ENCODE measurements at places on chromosomes 13 and 19.

DNA sequence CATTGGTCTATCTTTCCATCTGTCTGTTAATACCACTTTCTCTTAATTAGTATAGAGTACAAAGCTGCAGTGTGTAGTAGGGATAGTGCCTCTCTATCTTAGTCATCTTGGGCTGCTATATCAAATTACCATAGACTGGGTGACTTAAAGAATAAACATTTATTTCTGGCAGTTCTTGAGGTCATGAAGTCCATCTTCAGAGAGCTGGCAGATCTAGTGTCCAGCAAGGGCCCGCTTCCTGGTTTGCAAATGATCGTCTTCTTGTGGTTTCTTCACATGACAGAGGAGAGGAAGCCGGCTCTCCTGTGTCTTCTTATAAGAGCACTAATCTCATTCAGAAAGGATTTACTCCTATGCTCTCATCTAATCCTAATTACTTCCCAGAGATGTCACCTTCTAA, 6.1 kb downstream of the ZNF700 start:
- no peak for DNase-seq

GRCh38 chr19:4108767-4109625, 14.9 kb downstream of the MAP2K2 start:
- peak; percentile 48 for DNase-seq

DNA sequence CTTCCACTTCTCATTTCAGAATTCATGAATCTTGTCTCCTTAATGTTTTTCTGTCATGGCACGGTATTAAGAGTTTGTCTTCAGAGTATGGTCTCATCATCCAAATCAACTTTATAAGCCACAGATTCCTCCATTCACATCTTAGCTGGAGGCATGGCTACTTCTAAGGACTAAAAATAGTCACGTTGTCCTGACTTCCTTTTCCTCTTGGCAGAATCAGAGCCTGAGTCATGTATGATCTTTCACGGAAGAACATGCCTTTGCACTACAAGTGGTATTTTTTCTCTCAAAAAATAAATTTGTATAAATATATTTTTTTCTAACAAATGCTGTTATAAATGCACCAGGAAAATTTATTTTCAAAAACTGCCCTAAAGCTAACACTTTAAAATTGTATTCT, 71.4 kb downstream of the ALOX5AP start:
- DNase-seq = no peak

DNA sequence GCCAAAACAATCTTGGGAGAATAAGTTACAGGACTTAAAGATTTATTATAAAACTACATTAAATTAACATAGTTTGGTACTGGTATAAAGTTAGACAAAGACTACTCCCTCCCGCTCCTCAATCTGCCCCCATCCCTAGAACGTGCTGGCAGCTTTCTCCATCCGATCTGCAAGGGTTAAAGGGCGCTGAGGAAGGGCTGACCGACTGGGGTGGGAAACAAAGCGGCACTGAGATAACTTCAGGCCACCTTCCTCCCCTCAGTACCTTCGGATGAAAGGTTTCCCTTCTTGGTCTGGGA, 790 bp upstream of the SUGT1 start:
- DNase-seq = no peak

DNA sequence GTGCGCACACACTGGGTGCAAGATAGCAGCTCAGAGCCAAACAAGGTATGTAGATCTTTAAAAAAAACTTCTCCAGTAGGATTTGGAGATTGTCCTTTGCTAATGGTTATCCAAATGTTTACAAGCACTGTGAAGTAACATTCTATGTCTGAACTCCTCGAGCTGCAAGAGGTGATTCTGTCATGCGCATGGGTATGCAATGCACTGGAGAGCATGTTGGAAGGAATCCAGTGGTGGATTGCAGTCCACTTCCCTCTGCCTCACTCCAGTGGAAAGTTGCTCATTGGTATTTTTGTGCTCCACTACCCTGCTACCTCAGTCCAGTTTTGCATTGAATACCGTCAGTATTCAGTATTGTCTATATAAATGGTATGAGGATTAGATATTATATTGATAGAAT, 132.1 kb downstream of the ATP8A2 start:
- DNase-seq = no peak

DNA sequence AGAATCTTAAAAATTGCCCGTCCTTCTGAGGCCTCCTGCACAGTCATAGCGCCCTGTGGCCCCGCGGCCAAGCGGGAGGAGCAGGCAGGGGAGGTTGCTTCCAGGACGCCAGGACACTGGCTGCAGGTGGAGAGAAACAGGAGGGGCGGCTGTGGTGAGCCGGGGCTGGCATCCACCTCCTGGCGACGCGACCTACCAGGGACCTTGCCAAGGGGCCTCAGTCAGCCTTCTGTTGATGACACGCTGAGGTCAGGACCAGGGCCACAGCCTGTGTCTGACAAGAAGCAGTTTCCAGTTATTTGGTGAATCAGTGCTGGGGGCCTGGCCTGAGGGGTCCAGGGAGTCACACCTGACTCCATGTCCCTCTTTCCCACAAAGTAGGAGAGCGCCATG, 13.3 kb upstream of the MKNK2 start:
- peak; percentile 19 for DNase-seq

DNA sequence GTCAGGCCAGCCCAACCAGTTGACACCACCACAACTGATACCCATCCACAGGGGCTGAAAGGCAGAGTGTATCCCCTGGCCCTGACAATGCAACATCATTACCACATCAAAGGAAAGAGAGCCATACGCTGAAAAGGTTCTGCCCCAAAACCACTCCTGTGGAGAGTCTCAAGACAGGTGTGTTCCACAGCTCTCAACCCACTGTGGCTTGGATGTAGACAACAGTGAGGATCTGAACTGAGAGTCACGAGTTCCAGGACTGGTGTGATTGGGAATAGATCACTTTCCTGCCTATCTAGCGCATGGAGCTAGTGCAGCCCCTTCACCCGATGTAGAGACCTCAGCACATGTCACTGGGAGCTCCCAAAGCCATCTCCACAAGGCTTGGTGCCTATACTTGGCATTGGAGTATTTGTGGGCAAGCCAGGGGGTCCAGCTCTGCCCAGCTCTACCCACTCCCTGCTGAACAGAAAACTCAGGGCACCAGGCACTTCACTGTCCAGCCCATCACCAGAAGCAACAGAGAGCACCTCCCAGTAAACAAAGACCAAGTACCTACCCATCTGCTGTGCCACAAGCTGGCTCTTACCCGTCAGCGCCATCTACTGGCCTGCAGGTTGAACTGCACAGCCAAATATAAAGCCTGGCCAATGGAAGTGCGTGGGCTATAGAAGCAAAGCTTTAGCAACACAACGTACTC, 579.5 kb downstream of the UQCRFS1 start:
- peak; percentile 49 for DNase-seq

DNA sequence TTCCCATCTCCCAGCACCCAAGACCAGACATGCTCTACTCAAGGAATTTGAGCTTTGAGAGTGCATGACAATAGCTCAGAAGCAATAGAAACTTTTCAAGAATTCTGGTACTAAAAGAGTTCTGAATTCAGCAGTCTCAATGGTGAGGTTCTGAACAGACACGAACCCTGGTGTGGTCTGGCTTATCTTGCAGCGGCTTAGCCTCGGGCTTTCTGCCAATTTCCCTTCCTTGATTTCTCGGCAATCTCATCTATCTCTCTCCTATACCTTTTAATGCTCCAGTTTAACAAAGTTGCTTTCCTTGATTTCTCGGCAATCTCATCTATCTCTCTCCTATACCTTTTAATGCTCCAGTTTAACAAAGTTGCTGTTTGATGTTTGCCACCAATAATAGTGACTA, 174.6 kb downstream of the SPRY2 start:
- no peak for DNase-seq
